HFFc6 (cell line): ENCODE measurements at places on chromosomes 2 and 18. TPM values are rescaled to one million over a fixed set of nuclear protein-coding genes. Genes with fewer than 3 reads are reported as not detected.

TDRD15 gene
- total RNA-seq, result not detected in 3 replicates

LMAN2L gene
- 24.0 to 27.7 TPM (median 24.7 TPM) in 3 replicates for total RNA-seq

DLX1 gene
- 8.7 to 13.9 TPM (median 12.7 TPM) in 3 replicates for total RNA-seq

PJVK gene
- total RNA-seq, result 0.37 and 0.57 TPM in 2 replicates

SPEG gene
- total RNA-seq, result 84.7 and 87.0 TPM in 2 replicates

GRCh38 chr2:105144152-105144940, 97.2 kb upstream of the GPR45 start:
- H3K4me3 ChIP-seq, result peak overlapping the region; percentile 19; the same call in 1 of the 2 replicates
- H3K27me3 ChIP-seq, result peaks cover 57% of the 10 kb centered on the region
- no peaks in the 10 kb centered on the region for H3K36me3 ChIP-seq
- no peaks in the 10 kb centered on the region; the same call in 1 of the 2 replicates for H3K4me1 ChIP-seq

GRCh38 chr2:119180892-119181291, 22.3 kb upstream of the C1QL2 start:
- no peaks in the 10 kb centered on the region for H3K36me3 ChIP-seq
- H3K4me1 ChIP-seq, result peaks cover 22% of the 10 kb centered on the region
- H3K27me3 ChIP-seq, result peaks cover 9% of the 10 kb centered on the region
- no peak for DNase-seq
- no peak overlapping the region for H3K4me3 ChIP-seq
- no peak overlapping the region for H3K27ac ChIP-seq

- H3K27ac ChIP-seq, result no peak overlapping the region
- H3K4me1 ChIP-seq, result peaks cover 15% of the 10 kb centered on the region
- no peak for DNase-seq
- peaks cover 21% of the 10 kb centered on the region for H3K27me3 ChIP-seq
- H3K36me3 ChIP-seq, result no peaks in the 10 kb centered on the region
Observed at GRCh38 chr2:8538531-8538930, 143.3 kb upstream of the ID2 start.

GRCh38 chr2:175807031-175807873, 194.8 kb downstream of the LNPK start:
- peaks cover 6% of the 10 kb centered on the region for H3K27me3 ChIP-seq
- H3K4me3 ChIP-seq, result no peak overlapping the region; the same call in 1 of the 2 replicates
- H3K4me1 ChIP-seq, result peaks cover 42% of the 10 kb centered on the region
- H3K36me3 ChIP-seq, result no peaks in the 10 kb centered on the region
- DNase-seq, result peak; percentile 87
- H3K27ac ChIP-seq, result peak overlapping the region; percentile 14

DNA sequence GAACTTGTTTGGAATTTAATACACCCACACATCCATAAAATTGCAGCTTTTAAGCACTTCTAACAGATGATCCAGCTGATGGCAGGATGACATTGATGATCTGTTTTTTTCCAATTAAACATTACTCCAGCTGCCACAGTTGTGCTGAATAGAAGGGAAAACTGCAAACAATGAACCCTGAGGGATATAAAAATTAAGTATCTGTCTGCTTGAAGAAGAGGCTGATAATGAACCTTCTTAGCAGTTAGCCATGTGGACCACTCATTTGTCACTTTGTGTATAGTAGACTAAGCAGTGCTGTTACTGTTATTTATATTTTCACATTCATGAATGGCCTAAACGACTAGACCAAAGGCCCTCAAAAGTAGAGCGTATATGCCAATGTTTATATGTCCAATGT, 1201.0 kb upstream of the LRRTM1 start:
- DNase-seq, result no peak
- H3K27me3 ChIP-seq, result no peaks in the 10 kb centered on the region
- H3K27ac ChIP-seq, result no peak overlapping the region
- H3K36me3 ChIP-seq, result no peaks in the 10 kb centered on the region
- no peak overlapping the region for H3K4me3 ChIP-seq

GRCh38 chr2:11942178-11942569, 195.7 kb downstream of the LPIN1 start:
- no peaks in the 10 kb centered on the region for H3K36me3 ChIP-seq
- no peak overlapping the region for H3K4me3 ChIP-seq
- peaks cover 13% of the 10 kb centered on the region; the same call in 1 of the 2 replicates for H3K4me1 ChIP-seq
- H3K27ac ChIP-seq, result no peak overlapping the region
- H3K27me3 ChIP-seq, result peaks cover 8% of the 10 kb centered on the region

- H3K27me3 ChIP-seq, result no peaks in the 10 kb centered on the region
- no peaks in the 10 kb centered on the region for H3K36me3 ChIP-seq
- no peak overlapping the region for H3K4me3 ChIP-seq
- DNase-seq, result no peak
- H3K4me1 ChIP-seq, result no peaks in the 10 kb centered on the region
- H3K27ac ChIP-seq, result no peak overlapping the region
Observed at GRCh38 chr2:80329491-80329890, 24.9 kb upstream of the LRRTM1 start.

GRCh38 chr18:24727685-24728084, 267.2 kb downstream of the HRH4 start:
- no peak overlapping the region for H3K4me3 ChIP-seq
- peaks cover 12% of the 10 kb centered on the region; the same call in 1 of the 2 replicates for H3K4me1 ChIP-seq
- H3K36me3 ChIP-seq, result no peaks in the 10 kb centered on the region
- H3K27ac ChIP-seq, result no peak overlapping the region

DNA sequence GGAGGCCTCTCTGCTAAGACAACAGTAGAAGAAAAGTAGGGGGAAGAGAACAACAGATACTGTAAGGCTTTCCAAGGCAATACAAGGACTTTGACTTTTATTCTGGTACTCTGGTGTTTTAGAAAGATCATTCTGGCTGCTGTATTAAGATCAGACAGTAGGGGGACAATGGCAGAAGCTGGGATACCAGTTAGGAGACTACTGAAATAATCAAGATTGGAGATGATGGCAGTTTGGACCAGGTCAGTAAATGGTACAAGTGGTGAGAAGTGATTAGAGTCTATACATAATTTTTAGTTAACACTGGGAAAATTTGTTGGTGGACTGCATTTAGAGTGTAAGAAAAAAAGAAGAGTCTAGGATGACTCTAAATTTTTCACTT, 139.7 kb downstream of the ROCK1 start:
- peak overlapping the region; percentile 1; the same call in 1 of the 2 replicates for H3K27ac ChIP-seq
- H3K4me3 ChIP-seq, result no peak overlapping the region
- H3K4me1 ChIP-seq, result peaks cover 18% of the 10 kb centered on the region
- peaks cover 7% of the 10 kb centered on the region; the same call in 1 of the 2 replicates for H3K27me3 ChIP-seq

DNA sequence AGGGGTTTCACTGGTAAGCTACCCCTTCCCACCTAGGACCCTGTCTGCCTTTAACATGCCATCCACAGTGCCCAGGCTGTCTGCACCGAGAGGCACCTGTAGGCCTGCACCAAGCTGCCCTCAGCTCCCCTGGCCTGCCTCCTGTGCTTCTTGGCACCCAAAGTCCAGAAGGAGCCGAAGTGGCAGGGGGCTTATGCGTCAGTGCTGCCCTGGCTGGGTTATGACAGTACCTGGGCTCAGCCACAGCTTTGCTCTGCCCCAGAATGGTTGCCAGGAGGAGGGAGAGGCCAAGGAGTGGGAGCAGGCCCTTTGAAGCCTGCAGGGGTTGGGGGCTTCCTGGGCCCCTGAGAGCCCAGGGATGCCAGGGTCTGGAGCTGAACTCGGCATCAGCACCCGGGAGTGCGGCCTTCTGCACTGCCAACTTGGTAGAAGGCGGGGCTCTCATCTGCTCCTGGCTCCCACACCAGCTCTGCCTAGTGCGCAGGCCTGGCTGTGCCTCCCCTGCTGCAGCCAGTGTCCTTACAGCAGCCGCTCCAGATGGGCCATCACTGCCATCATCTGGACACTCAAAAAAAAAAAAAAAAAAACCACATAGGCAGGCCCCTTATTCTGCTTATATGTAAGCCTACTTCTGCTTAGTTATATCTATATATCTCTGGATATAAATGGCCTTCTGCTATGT, 155.4 kb downstream of the THSD7B start:
- H3K36me3 ChIP-seq, result no peaks in the 10 kb centered on the region
- H3K27me3 ChIP-seq, result no peaks in the 10 kb centered on the region; the same call in 1 of the 2 replicates
- no peaks in the 10 kb centered on the region for H3K4me1 ChIP-seq
- H3K4me3 ChIP-seq, result no peak overlapping the region

- no peak for DNase-seq
- H3K4me1 ChIP-seq, result peaks cover 84% of the 10 kb centered on the region
- peaks cover 7% of the 10 kb centered on the region for H3K27me3 ChIP-seq
- peaks cover 52% of the 10 kb centered on the region for H3K36me3 ChIP-seq
Observed at GRCh38 chr18:49491534-49491856, 4.5 kb upstream of the C18orf32 start.

DNA sequence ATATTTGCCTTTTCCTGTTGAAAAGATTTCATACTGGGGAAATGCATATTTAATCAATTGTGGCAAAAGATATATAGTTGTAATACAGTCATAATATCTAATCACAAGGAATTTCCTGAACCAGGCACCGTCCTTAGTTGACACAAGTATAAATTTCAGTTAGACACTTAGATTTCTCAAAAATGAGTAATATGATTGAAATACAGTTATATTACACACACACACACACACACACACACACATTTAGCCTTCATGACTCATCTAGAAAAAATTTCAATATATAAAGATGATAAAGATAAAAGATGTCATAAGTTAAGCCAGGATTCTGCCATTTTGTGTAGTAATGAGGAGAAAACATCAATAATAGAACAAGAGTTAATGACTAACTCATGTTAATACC, 258.4 kb upstream of the ZNF804A start:
- no peaks in the 10 kb centered on the region for H3K27me3 ChIP-seq
- no peak for DNase-seq
- no peaks in the 10 kb centered on the region for H3K36me3 ChIP-seq
- no peak overlapping the region for H3K27ac ChIP-seq
- no peaks in the 10 kb centered on the region for H3K4me1 ChIP-seq

DNA sequence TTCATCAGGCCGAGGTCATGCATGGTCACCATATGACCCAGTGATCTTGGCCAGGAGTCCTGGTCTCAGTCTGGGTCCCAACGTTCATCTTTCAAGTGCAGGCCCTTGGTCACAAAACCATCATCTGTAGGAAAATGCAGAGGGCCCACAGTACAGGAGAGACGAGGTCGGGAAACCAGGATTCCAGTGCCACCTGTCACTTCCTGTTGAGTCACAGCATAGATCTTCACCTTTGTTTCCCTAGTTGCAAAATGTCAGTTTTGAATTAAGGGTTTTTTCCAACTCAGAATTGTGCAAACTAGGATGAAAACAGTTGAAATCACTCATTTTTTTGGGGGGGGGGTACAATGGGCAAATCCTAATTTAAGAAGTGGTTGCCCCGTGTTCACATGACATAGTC, 162.2 kb downstream of the INSIG2 start:
- H3K4me1 ChIP-seq, result peaks cover 16% of the 10 kb centered on the region; the same call in 1 of the 2 replicates
- H3K27me3 ChIP-seq, result no peaks in the 10 kb centered on the region
- H3K4me3 ChIP-seq, result no peak overlapping the region
- no peaks in the 10 kb centered on the region for H3K36me3 ChIP-seq

DNA sequence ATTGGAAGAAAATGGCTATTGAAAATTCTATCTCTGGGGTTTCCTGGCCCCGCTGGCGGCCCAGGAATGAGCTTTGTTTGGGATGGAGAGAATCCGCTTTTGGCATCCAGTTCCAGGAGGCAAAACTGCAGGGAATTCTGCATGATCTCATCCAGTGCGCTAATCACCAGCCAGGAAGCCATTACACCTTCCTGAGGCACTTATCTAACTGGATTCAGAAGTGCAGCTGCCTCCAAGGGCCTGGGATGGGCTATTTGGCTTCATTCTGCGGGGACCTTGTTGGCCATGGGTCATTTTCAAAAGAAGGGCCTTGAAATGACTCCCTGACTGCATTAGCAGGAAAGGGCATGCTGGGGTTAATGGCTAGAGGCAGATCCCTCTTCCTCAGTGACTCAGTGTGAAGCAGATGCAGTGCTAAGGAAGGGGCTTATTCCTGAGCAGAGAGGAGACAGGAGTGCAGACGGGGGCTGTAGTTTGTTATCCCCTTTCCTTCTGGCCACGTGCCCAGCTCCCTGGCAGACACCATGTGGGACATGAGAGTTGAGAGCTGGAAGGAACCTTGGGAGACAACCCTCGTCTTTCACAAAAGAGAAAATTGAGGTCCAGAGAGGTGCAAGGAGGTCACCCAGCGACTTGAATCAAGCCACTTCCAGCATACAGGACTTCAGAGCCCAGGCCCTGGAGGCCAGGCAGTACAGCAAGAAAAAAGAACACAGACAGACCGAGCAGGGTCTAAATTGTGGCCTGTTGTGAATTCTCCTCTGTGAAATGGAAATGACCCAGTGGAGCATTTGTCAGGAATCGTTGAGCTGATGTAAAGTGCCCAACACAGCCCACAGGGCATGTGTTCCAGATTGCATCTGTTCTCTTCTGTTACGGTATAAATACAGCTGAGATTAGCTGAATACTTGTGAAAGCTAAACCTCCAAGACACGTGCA, 161.8 kb downstream of the PRKCE start:
- DNase-seq, result no peak
- H3K27me3 ChIP-seq, result no peaks in the 10 kb centered on the region
- H3K4me1 ChIP-seq, result peaks cover 52% of the 10 kb centered on the region
- H3K4me3 ChIP-seq, result no peak overlapping the region

DNA sequence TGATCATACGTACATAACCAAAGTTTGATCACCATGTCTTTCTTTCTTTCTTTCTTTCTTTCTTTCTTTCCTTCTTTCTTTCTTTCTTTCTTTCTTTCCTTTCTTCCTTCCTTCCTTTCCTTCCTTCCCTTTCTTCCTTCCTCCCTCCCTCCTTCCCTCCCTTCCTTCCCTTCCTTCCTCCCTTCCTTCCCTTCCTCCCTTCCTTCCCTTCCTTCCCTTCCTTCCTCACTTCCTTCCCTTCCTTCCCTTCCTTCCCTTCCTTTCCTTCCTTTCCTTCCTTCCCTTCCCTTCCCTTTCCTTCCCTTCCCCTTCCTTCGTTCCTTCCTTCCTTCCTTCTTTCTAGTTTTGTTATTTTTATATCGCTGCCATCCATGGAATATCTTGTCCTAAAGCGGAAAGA, 406.7 kb upstream of the DDX18 start:
- no peaks in the 10 kb centered on the region for H3K4me1 ChIP-seq
- H3K27me3 ChIP-seq, result no peaks in the 10 kb centered on the region
- H3K36me3 ChIP-seq, result no peaks in the 10 kb centered on the region
- no peak for DNase-seq
